ENCODE measurements at places on chromosomes 12 and 14.

DNA sequence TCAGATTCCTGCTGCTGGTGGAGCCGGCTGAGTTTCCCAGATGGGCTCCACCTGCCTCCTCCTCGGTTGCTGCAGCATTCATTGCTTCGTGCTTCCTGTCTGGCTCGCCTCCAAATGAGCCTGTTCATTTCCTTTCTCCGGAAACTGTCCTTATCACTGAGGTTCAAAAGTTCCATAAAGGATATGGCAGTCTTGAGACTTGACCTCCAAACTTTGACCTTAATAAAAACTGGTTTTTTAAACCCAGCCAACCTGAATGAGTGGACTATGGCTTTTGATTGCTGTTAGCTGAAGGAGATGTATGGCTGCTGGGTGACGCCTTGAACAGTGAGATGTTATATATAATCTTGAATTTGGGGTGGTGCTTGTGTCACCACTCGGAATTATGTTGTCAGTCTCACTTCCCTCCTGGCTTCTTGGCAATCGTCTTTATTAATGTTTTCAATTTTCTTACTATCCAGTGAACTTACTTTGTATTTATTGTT, 62.7 kb downstream of the RASSF3 start:
- no peak for DNase-seq

DNA sequence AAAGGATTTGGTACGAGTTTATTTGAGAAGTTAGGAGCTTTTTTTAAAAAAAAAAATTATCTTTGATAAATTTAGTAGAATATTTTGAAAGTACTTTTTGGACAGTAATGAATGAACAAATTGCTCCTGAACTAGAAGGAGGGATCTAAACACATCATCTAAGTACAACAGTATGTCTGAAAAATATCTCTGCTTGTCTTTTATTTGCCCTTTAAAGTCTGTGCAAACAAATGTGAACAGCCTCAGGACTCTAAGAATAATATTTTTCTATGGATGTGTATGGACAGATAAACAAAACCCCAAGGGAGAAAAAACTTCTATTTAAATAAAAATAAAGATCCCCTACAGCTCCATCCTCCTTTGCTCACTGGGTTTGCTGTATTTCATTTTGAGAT, 19.5 kb downstream of the FBXL14 start:
- DNase-seq = no peak

DNA sequence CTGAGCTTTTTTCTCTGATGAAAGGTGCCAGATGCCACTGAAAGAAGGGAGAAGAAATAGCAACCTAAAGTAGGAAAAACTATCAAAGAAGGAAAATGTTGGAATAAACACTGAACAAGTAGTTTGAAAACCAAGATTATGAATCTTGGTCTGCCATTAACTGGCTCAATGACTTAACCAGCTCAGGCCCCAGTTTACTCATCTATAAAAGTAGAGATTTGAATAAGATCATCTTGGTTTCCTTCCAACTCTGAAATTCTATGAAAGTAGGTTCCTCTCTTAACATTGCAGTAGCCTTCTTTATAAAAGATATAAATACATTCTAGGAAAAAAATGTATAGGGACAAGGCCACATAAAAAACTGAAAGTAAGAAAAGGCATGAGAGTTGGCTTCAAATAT, 16.1 kb upstream of the CCND2 start:
- no peak for DNase-seq

DNA sequence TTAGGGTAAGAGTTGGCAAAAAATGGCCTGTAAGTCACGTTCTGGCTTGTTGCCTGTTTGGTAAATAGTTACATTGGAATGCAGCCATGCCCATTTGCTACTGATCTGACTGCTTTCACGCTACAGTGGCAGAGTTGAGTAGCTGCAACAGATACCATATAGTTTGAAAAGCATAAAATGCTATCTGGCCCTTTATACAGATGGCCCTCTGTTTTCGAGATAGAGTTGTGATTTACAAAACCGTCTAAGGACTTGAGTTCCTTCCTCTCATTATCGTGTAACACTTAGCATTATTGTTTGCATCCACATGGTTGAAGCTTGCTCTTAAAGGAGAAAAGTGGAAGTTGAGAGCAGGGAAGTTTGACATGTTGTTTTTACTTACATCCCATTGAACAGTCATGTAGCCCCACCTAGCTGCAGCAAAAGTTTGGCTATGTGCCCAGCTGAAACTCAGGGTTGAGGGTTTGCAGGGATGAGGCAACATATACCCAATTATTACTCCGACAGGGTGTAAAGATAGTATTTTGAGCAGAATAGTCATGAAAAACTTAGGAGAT, 11.3 kb upstream of the SCFD1 start:
- DNase-seq = peak; percentile 47

GRCh38 chr12:29739279-29739991, 44.3 kb downstream of the TMTC1 start:
- DNase-seq = peak; percentile 44

DNA sequence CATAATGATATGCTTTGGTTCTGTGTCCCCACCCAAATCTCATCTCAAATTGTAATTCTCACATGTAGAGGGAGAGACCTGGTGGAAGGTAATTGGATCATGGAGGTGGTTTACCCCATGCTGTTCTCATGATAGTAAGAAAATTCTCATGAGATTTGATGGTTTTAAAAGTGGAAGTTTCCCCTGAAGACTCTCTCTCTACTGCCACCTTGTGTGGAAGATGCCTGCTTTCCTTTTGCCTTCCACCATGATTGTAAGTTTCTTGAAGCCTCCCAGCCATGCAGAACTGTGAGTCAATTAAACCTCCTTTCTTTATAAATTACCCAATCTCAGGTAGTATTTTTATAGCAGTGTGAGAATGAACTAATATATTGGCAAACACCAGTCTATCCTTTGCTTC, 260.4 kb upstream of the PPFIA2 start:
- DNase-seq = no peak

GRCh38 chr12:3135522-3136461, 58.6 kb downstream of the TSPAN9 start:
- peak; percentile 66 for DNase-seq

- DNase-seq = no peak
These were observed 11.1 kb downstream of the DICER1 start for GRCh38 chr14:95146079-95146771.

DNA sequence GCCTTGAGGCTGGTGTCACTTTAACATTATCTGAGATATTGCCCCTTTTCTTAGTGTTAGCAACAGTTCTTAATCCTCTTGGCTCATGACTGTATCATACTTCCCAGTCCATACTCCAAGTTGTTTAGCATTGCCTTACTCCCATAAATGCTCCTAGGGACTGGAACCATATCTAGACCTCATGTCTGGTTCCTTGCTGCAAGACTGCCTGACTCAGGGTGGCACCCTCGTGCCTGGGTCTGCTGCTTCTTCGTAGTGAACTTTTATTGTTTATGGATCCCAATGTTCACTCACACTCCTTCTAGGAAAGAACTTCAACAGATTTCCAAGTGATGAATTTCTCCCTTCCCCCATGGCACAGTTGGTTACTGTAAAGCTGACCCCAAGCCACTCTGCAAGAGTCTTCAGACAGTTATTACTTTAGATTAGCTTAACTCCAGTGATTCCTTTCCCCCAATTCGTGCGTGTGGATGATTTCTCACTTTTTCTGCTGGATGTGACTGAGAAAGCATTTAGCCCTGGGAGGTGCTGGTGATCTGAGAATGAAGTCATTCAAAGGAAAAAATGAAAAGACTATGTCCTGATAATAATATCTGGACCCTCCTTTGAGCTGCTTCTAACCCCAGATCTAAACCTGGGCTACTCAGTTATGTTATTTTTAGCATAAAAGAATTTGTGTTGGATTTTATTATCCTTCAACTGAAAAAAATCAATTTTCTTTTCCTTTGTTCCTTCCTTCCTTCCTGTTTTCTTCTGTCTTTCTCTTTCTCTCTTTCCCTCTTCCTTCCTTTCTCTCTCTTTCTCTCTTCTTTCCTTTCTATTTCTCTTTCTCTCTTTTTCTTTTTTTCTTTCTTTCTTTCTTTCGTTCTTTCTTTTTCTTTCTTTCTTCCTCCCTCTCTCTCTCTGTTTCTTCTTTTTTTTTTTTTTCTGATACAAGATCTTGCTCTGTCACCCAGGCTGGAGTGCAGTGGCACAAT, 47.5 kb upstream of the PPP1R12A start:
- no peak for DNase-seq

- DNase-seq = no peak
These were observed 47.4 kb upstream of the POC1B start for GRCh38 chr12:89573051-89573810.

DNA sequence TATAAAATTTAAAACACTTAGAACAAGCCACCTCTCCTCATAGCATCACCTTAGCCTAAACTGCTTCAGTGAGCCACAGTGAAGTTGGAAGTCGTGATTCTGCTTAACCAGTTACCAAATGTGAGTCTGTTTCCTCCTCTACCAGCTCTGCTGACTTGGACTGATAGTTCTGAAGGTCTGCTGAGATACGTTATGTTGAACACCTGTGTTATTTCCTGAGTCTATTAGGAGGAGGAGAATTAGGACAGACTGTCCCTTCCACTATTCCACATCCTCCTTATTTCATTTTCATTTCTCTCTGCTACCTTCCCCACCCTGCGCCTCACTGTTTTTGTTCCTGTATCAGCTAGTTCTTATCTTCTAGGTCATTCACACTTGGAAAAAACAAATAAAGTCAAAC, 2.4 kb downstream of the SLC2A14 start:
- no peak for DNase-seq

- DNase-seq = no peak
These were observed 87.7 kb upstream of the FOXG1 start for GRCh38 chr14:28678887-28679286.

DNA sequence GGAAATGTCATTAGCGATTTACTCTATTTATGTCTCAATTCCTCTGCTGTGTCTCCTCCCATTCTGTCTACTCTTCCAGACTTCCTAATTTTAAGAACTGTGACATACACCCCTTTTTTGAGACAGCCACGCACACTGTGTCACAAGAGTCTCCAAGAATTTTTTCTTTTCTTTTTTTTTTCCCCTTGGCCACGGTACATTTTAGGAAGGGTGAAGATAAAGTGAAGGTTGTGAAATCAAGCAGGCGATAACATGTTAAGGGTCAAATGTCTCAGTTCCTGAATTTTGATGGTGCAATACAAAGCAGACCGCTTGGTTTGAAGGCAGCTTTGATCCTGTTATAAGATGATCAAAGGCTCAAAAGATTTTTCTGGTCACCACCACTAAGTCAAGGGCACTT, 4.3 kb downstream of the OLR1 start:
- DNase-seq = no peak

DNA sequence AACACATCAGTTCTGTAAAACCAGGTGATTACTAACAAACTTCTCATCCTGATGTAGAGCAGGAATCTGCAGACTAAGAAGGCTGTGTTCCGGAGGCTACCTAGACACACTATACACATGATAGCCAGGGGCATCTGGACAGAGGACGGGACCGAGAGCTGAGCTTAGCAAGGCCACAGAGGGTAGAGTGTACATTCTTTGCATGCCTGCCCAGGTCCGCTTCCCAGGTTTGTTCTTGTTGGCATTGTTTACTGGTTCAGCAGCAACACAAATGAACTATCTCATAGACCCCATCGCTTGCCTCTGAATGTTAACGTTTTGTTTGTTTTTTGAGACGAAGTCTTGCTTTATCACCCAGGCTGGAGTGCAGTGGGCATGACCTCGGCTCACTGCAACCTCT, 17.7 kb upstream of the TEAD4 start:
- no peak for DNase-seq

- DNase-seq = no peak
These were observed 168.1 kb upstream of the DAAM1 start for GRCh38 chr14:59020382-59020781.

DNA sequence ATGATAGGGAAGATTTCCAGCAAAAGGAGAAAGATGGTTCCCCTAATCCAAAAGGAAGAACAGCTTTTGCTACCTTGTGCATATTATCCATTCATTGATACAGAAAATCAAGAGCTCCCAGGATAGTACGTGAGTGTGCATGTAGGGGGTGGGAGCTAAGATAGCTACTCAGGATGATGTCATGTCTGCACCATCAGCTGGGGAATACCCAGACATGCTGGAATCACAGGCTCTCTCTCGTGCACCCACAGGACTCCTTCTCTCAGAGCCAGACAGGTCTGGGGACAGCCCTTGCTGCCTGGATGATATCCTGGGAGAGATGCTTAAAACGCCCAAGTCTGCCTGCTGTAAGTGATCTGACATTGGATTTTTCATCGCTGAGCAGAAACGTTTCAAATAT, 38.9 kb downstream of the FOXN3 start:
- peak; percentile 38 for DNase-seq

DNA sequence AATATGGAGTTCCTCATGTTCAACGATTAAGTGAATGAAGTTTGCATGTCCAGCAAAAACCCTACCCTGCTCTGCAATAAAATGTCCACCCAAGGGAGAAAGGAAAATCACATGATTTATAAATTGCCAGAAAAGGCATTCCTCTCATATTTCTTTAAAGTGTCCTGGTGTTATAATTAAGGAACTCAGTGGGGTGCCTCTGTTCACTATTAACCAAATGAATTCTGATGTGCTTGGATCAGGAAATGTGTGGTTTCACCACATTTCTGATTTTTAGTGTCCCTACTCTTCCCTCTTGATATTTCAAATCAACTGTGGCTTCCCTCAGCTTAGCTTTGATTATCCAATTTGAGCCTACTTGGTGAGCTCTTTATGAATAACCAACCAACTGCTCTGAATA, 208.1 kb downstream of the PHLDA1 start:
- DNase-seq = no peak

DNA sequence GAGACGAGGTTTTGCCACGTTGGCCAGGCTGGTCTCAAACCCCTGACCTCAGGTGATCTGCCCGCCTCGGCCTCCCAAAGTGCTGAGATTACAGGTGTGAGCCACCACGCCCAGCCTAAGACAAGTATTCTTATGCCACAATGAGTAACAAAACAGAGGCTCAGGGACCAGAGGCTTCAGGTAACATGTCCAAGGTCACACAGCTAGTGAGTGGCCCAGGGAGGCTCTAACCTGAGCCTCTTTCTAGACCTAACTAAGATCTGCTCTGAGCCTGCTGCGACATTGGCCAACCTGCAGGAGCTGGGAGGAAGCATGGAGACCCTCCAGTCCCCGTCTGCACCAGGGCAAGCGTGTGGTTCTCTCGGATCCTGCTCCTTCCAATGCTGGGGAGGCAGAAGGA, 77.9 kb downstream of the FOXN3 start:
- DNase-seq = no peak
